ENCODE measurements at places on chromosomes 1 and 21.
A peak's percentile ranks its signal among the peaks of the same experiment; 100 is the strongest.

GRCh38 chr1:33121728-33122127 lies 40.8 kb downstream of the AZIN2 start:
- DNase-seq, result no peak

GRCh38 chr1:31705080-31705866 lies 1.5 kb upstream of the COL16A1 start:
- peak; percentile 47 for DNase-seq

DNA sequence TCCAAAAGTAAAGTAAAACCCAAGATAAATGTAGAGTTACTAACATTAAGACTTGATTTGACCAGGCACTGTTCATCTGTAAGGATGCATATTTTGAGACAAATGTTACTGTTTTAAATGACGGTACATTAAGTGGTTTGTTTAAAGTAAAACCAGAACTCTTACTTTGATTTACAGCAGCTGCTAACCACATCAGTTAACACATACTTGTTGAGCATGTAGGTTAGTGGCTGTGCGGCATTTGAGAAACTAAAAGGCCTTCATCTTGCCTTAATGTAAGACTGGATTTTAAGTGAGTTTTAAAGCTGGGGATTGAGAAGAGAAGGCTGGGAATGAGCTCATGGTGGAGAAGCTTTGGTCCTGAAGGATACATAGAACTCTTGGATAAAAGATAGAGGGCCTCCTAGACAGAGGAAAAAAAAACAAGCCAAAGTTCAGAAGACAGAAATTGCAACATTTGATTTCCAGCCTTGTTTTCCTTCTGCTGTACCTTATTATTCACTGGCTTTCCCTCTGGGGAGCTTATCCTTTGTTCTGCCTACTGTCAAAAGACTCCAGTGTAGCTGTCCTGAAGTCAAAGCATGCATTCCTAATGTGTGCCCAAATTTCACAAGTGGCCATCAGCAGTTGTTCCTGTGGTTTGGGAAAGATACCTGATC lies 66.6 kb downstream of the MTR start:
- DNase-seq, result no peak

- DNase-seq, result no peak
These were observed 107.3 kb downstream of the RNF220 start for GRCh38 chr1:44512313-44512885.

GRCh38 chr21:42234464-42235241 lies 15.7 kb downstream of the ABCG1 start:
- DNase-seq, result peak; percentile 65

DNA sequence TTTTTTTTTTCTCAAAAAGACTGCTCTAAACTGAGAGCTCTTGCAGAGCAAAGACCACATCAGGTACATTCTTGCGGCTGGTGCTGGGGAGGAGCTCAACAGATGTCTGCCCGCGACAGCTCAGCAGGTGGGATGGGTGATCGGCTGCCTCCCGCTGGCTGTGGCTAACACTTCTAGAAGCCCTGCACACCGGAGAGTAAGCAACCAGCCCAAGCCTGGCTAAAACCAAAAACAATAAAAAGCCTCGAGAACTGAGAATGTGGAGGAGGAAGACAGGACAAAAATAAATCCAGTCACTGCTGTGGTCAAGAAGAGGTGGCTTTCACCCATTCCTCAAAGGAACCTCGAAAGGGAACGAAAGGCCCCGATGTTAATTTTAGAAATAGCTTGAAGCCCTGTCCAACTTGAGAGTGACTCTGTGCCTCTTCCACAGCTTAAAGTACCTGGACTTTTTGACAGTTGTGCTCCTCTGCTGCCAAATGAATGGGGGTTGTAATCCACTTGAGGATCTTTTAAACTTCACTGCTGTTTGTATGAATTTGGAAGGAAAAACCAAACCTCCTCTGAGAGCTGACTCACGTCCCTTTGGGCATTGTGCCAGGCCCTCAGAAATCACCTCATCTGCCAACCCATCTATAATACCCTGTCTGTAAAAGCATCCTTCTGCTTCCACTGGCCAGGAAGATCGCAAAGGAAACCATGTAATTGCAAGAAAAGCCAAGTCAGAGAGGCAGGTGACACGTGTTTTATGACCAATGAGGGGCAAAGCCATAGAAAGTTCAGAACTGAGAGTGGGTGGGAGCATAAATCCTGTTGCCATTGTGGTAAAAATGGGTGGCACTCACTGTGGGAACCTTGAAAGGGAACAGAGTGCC lies 78.6 kb downstream of the KCNN3 start:
- DNase-seq, result no peak
